ENCODE measurements at places on chromosomes 5 and 9.

DNA sequence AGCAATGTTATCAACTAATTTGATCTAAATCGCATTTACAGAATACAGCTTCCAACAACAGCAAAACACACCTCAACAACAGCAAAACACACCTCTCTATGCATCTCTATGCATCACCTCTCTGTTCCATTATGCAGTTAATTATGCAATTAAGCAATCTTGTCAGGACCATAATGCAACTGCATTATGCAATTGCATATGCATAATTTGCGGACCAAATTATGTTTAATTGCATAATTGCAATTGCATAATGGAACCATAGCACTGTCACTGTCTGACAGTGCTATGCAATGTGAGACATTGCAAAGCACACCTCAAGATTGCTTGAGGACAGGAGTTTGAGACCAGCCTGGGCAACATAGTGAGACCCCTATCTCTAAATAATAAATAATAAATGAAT lies 80.4 kb upstream of the PRSS3 start:
- no peak for DNase-seq

- no peak for DNase-seq
Observed at GRCh38 chr5:127410959-127411358, 106.5 kb upstream of the PRRC1 start.

DNA sequence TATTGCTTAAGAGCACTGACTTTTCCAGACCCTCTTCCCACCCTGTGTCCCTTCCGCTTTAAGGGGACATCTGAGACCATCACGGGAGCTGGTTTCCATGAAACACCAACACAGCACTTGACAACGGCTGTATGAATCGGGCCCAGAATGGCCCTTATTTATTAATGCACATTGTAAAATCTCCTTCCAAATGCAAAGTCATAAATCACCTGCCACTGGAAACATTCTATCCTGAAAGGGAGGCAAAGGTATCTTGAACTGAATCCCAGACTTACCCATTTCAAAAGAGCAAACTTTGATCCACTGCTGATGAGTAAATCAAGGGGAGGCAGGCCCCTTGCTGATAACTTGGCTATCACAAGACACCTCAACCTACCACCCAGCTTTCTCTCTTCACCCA lies 37.4 kb downstream of the SHB start:
- DNase-seq, result no peak

- DNase-seq, result peak; percentile 67
Observed at GRCh38 chr5:157917899-157918809, 59.2 kb upstream of the CLINT1 start.

DNA sequence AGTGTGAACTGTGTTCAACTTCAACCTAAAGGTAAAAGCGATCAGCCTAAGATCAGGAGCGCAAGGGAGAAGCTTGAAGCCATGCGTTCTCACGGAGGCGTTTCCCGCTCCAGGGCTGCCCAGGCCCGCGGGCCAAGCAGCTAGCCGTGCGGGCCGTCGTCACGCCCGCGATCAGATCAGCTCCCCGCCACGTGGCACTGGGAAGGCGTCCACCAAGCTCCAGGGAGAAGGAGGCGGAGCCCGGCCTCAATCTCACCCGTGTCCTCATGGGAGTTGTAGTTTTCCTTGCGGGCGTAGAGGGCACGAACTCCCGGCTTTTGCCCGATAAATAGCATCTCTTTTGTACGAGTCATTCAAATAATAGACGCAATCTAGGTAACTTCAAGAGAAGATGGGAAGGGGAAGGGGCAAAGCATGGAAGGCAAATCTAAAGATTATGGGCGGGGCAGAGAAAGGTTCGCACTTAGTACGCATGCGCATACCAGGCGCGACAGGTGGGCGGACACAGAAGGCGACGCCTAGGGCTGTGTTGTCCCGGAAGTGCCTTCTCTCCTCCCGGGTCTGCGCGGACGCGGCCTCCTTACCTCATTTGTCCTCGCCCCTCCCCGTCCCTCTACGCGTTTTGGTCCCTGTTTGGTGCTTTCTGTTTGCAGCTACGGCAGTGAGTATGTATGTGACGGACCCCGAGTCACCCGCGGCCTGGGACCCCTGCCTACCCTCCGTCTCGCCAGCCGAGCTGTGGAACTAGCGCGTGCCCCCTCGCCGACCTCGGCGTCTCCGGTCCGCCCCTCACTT lies 40.8 kb upstream of the ZCCHC7 start:
- peak; percentile 94 for DNase-seq

GRCh38 chr9:85157772-85158171 lies 488.2 kb downstream of the NTRK2 start:
- DNase-seq, result no peak

DNA sequence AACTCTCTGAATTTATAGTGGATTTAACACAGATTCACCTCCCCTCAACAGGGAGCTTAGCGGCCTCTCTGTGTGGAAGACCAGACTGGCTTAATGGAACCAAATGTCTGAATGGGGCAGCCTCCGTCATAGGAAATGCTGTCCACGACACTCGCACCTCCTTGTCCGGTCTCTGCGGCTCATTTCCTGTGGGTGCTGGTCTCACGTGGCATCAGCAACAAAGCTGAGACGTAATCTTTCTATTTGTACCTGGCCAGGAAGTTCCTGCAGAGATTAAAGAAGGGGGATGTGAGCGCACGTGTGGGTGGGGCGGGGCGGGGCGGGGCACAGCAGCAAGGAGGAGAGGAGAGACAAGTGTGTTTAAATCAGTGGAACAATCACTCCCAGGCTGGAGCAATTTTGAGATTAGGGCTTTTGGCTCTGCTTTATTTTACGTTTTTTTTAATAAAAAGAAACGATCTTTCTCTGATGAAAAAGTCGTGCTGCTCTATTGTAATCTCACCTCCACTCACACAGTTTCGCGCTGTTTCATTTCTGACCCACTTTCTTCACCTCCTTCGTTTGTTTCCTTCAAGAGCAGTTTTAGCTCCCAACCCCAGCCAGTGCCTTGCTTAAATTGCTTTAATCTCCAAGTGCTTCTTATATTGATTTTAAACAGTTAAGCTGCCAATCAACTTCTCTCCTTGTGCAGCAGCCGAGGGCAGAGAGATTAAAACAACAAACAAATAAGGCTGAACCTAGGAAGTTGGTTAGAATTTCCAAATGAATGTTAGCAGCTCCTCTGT lies 132.2 kb upstream of the ASTN2 start:
- DNase-seq, result no peak

DNA sequence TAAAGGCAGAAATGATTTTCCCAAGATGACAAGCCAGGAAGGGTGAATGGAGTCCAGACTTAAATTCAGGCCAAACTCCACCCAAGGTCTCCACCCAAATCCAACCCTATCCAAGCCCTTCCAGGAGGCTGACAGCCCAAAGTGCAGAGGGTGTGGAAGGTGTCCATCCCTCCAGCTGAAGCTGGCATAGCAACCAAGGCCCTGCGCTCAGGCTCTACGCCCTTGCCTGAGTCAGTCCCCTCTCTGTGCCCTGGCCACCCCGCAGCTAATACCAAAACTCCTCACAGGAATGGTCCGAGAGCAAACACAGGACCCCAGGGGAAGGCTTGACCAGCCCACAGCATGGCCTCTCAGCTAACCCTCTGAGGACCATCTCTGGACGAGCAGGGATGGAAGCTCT lies 2.1 kb downstream of the SEPTIN8 start:
- no peak for DNase-seq

DNA sequence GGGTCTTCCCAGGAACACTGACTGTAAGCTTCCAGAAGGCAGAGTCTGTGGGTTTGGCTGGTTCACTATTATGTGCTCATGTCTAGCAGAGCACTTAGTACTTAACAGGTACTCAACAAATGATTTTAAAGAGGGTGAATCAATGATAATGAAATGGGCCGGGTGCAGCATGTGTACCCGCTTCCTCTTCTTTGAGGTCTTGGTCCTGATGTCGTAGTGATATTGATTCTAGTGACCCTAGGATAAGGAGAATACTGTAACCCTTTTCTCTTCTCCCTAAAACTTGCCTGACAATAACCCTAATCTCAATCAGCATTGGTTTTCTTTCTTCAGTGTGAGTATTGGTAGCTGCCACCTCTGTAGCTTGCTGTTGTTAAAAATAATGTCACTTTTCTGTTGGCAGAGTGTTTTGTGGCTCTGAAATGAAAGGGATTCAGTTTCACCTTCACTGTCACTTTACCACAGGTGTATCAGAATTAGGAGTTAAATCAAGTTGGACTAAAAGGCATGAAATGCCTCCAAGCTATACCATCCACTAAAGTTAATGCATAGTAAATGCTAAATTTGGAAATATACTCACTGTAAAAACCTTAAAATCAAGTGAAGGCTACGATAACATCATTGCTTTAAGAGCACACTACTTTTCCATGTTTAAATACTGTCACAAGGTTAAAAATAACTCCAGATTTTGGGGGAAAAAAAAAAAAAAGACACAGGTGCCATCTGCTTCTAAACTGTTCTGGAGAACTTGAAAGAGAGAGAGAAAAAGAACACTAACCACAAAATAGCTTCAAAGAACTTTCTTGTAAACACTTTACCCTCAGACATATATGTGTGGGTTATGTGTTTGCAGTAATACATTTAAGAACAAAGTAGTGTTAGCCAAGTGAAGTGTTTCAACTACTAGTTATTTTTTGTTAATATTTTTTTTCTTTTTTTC lies 6.0 kb downstream of the CAMK4 start:
- no peak for DNase-seq

GRCh38 chr9:35729700-35730485 lies 2.1 kb downstream of the TLN1 start:
- DNase-seq, result peak; percentile 20

GRCh38 chr9:28951945-28952344 lies 1378.7 kb upstream of the C9orf72 start:
- DNase-seq, result no peak

DNA sequence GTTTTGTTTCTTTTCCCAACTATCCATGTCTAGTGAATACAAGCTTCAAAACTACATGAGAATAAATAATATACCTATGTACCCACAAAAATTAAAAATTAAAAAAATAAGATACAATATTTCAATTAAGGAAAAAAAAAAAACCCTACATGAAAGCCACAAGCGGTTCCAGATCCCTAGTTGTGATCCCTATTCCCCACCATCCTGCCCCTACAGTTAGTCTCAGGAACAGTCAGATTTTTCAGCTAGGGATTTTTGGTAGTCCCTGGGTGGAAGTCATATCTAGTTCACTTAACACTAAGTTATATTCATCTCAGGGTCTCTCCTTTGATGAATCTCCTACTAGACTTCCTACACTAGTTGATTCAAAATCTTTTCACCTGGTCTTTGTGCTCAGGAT lies 18.5 kb upstream of the PCDHB1 start:
- DNase-seq, result no peak

DNA sequence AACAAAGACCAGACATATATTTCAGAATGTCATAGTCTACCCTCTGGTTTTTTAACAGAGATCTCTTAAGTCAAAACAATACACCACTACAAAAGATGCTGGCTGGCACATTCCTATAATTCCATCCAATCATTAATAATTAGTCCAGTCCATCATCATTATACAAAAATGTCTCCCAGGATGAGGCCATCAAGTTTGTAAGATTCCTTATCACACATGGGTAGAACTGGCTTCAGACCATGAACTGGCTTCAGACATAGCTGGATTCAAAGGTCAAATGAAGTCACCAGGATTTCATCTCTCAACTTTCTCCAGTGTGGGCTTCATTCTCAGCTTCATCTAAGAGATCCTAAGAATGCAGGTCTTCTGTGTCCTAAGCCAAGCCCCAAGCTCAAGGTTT lies 147.1 kb downstream of the ENC1 start:
- no peak for DNase-seq

DNA sequence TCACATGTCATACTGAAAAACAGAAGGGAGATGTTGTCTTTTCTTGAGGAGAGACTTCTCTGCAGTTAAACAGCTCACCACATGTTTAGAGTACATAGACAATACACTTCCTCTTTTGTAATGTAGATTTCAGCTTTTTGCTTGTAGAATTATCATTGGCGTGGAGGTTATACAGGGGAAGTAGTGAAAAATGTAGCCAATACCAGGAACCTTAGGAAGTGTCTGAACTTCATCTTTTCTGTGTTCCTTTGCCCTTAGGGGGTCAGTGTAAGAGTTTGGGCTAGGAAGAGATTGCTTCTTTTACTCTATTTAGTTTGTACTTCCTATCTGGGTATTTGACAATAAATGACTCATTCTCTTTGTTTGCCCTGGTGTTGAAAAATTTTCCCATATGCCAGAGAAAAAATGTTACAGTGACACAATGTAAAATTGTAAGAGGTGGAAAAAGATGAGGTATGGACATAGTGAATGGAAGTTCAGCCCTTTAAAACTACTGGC lies 21.0 kb upstream of the CDKN2B start:
- DNase-seq, result no peak

GRCh38 chr9:87436716-87437115 lies 61.0 kb upstream of the DAPK1 start:
- no peak for DNase-seq

- DNase-seq, result no peak
Observed at GRCh38 chr5:17799521-17799920, 165.3 kb downstream of the TAF11L14 start.

DNA sequence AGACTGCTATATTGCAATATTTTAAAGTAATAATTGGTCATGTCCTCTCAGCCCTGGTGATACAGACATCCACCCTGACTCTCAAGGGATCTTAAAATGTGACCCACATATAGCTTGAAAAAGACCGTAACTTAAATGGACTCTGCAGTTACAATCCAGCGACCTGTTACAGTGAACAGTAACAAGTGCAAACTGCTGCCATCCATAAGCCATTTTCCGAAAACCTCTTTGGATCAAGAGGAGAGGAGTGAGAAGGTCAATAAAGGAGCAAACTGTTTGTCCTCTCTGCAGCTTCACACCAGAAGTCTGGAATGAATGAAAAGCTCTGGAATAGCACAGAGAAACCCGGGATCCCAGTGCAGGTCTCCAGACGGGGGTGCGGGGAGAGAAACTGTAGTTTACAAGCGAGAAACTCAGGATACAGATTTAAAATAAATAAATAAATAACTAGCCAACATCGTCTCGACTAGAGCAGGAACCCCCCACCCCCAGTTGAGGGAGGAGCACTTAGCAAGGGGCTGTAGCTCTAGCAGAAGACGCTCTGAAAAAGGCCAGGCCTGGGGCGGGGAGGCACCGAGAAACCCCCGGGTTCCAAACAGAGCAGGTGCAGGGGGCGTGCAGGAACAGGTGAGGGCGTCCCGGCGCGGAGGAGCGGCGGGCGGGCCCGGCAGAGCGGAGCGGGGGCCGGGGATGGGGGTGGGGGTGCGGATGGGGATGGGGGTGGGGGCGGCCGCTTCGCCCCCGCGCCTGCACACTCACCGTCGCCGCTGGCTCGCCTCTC lies 572 bp downstream of the ZDHHC21 start:
- peak; percentile 39 for DNase-seq

DNA sequence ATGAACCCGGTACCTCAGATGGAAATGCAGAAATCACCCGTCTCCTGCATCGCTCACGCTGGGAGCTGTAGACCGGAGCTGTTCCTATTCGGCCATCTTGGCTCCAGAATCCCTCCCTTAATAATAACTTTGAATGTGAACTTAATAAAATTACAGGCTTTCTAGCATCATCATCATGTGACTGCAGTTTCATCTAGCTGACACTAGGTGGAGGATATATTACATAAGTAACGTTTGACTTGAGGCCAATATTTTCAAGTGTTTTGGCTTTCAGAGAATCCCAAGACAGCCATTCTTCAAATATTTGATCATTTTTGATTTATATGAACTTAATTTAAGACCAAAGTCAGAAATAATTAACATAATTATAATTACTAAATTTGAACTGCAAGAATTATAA lies 474.9 kb upstream of the CDH10 start:
- DNase-seq, result no peak

All from activated naive CD4-positive, alpha-beta T cell treated with Interleukin-2 at 50 U/mL for 16 hours (primary cell).